ENCODE measurements at places on chromosomes 5 and 9. TPM values are rescaled to one million over a fixed set of nuclear protein-coding genes. Genes with fewer than 3 reads are reported as not detected.

- no peak for DNase-seq
Measured at GRCh38 chr5:137710086-137710485, 25.8 kb downstream of the KLHL3 start.

DNA sequence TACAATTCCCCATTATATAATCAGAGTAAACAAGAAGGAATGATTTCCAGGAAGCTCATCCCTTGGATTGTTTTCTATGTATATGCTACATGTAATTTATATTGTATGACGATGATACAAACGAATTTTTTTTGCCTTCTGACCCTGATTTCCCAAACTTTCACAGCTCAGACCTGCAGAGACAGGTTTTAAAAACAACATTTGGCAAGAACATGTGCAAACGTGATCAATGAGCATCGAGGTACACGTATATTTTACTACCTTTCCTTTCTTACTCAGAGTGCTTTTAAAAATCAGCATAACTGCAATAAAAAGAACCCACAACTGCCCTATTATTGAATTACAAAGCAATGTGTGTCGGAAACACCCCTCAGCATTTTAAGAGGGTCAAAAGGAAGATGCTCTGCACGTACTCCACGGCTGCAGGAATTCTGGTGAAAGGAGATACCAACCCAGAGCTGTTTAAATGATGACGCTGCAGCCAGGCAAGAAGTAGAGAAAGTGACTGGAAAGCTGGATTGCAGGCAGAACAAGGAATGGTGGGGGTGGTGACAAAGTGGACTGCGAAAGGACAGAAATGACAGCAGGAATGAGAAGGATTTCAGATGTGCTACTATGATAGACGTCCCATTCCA, 533.5 kb downstream of the RAB3C start:
- DNase-seq = peak; percentile 21

- no peak for DNase-seq
Measured at GRCh38 chr9:68489646-68490045, 51.0 kb downstream of the TMEM252 start.

GRCh38 chr9:98193336-98193944, 1.0 kb upstream of the CORO2A start:
- no peak for DNase-seq

DNA sequence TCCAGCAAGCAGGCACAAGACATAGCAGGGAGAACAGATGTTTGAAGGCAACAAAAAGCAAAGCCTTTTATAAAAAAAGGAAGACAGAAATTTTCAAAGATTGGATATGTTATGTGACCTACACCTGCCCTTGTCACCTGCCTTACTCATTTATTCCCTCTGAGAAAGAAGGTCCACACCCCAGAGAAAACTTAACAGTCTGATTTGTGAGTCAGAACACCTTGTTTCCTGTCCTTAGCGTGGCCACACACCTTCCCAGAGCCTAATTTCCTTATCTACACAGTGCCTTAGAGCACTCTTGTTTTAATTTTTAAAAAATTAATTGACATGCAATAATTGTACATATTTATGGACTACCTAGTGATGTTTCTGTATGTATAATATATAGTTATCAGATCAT, 419.0 kb upstream of the DAB2 start:
- no peak for DNase-seq

GRCh38 chr5:172113036-172113435, 75.0 kb downstream of the STK10 start:
- DNase-seq = peak; percentile 40

DNA sequence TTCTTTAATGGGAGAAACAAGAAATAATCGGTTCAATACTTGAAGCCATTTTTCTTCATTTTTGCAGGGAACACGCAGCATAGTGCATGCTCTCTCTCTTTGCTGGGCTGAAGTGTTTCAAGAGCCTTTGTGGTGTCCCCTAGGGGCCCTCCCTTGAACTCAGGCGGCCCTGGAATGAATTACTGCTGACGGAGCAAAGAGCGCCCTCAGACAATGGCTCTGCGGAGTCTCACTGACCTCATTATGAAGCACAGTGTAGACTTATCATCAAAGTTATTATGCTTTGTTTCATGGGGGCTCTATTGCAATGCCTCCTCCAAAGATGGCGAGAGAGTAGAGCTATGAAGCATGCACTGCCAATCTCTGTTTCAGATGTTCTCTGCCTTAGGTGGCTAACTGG, 64.8 kb upstream of the ADCY2 start:
- DNase-seq = no peak

DNA sequence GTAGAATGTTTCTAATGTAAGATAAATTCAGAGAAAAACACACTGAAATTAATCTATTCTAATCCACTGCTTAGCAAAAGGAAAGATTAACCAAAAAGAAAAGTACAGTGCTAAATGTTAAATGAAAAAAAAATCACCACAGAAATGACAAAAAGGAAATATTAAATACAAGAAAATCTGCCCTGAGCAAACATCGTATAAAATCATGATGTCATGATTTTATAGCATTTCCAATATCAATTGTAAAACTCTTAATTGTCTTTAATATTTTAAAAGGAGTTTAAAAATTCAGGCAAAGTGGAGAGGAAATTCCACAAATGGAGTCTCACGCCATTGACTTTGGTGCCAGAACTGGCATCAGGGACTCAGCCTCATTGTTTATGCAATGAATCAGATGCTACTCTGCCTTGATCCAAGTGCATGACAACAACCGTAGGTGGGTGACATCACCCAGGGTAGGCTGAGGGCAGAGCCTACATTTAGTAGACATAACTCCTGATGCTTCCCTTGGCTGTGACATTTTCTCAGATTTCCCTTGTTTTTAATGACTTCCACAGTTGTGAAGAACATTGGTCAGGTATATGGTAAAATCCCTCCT, 696.8 kb downstream of the SEMA5A start:
- DNase-seq = no peak

DNA sequence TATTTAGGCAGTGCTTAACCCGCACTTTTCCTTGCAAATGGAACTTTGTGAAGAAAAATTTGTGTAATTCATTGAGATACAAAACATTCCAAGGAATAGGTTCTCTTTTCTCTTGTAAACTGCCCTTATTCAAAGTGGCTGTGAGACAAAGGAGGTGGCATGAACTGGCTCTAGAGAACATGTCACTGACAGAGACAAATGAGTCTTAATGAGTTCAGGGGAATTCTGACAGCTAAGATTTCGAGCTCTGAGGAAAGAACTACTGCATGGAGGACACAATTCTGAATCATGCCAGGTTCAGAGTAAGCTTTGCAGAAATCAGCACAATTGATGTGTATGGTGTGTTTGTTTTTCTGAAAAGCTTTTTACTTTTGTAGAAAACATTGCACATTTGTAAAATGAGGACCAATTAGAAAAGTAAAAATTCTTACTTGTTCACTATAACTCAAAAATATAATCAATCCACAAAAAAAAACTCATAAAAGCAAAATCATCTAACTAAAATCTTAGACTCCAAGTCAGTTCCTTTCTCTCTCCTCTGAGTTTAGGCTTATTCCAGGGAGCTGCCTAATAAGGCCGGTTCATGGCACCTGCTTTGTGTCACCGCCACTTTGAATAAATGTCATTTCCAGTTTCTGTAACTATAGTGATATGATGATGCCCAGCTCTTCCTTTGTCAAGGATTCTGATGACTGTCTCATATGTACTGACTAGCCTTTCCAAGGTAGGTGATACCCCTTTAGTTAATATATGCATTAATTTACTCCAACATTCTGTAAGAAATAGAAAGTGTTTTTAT, 163.2 kb downstream of the HCN1 start:
- no peak for DNase-seq

- no peak for DNase-seq
Measured at GRCh38 chr9:109973336-109973735, 193.3 kb downstream of the PALM2AKAP2 start.

GRCh38 chr5:149235841-149236240, 35.8 kb upstream of the AFAP1L1 start:
- DNase-seq = no peak

- DNase-seq = no peak
Measured at GRCh38 chr9:29290516-29290915, 1717.2 kb upstream of the C9orf72 start.

GRCh38 chr9:124270504-124271335, 13.0 kb downstream of the NEK6 start:
- DNase-seq = peak; percentile 81

The TMEM161B gene
- 15.5 TPM for total RNA-seq

The RNF44 gene
- 74.9 TPM for total RNA-seq

The LMNB1 gene
- 9.4 TPM for total RNA-seq

The MAMDC4 gene
- total RNA-seq = 38.6 TPM

The IFNA21 gene
- not detected for total RNA-seq

The ANKRD34B gene
- not detected for total RNA-seq

The PTGDS gene
- total RNA-seq = 481 TPM
